ENCODE measurements at places on chromosomes 1 and 21.

DNA sequence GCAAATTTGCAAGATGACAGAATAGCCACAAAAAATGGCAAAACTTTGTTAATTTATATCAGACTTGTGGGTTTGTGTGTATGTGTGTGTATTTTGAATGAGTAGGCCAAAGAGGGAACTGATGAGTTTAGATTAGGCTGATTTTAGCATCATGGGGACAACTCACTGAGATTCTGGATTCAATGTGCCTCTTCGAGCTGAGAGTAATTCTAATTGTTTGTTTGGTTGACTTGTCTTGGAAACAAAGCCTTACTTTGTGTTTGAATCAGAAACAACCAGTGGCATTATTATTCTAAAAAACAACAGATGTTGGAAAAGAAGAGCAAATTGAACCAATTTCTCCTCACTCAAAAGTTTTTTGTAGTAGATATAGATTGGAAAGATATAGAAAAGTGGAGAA is 40.5 kb upstream of the C21orf91 start:
- no peak for DNase-seq

- peak; percentile 34 for DNase-seq
Measured at GRCh38 chr1:43801203-43801602, 93.9 kb downstream of the ST3GAL3 start.

GRCh38 chr1:5813480-5813879 is 178.7 kb downstream of the NPHP4 start:
- DNase-seq = no peak

GRCh38 chr1:77405186-77405585 is 123.4 kb downstream of the AK5 start:
- DNase-seq = no peak
